ENCODE measurements at places on chromosomes 2 and 18.
A peak's percentile ranks its signal among the peaks of the same experiment; 100 is the strongest.

DNA sequence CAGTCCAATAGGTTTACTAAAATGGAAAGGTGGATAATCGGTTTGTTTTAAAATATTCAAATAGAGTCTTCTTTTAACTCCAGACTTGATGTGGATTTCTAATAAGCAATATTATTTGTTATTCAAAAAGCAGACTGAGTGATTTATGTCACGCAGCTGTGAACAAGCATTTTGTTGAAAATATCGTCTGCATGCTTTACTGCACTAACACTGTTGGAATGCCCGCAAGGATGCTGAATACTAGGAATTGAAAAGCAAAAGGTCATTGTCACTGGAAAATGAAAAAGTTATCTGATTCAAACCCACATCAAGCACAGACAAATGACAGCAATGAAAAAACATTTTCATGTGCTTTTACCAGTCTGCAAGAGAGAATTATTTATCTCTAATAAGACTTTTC is 31.1 kb downstream of the CHN1 start:
- no peak overlapping the region for H3K4me3 ChIP-seq
- DNase-seq = peak; percentile 83
- no peak overlapping the region for H3K27ac ChIP-seq
- H3K4me1 ChIP-seq = peaks cover 7% of the 10 kb centered on the region
- H3K27me3 ChIP-seq = no peaks in the 10 kb centered on the region

GRCh38 chr2:44620189-44620990 is 258.6 kb downstream of the CAMKMT start:
- no peak for DNase-seq
- no peaks in the 10 kb centered on the region for H3K27me3 ChIP-seq
- H3K4me3 ChIP-seq = no peak overlapping the region
- H3K4me1 ChIP-seq = no peaks in the 10 kb centered on the region

DNA sequence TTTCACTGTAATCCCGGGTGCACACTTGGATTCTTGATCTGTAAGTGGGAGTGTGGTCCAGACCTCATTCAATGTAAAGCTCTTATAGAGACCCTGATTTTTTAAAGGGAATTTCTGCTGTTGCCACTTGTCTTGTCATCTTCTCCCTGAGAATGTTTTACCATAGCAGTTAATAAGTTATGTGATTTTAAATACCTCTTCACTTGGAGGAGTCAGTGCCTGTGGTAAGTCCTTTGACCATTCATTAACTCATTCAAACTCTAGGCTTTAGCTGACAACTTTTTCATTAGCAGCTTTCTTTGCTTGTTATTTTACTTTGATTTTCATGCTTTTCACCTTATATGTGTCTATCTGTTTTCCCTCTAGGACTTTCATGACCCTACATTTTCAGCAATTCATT is 51.3 kb downstream of the FMNL2 start:
- no peaks in the 10 kb centered on the region for H3K27me3 ChIP-seq
- H3K27ac ChIP-seq = no peak overlapping the region
- H3K4me1 ChIP-seq = no peaks in the 10 kb centered on the region
- H3K36me3 ChIP-seq = no peaks in the 10 kb centered on the region
- no peak overlapping the region for H3K4me3 ChIP-seq
- no peak for DNase-seq

- no peaks in the 10 kb centered on the region for H3K4me1 ChIP-seq
- DNase-seq = no peak
- no peak overlapping the region for H3K27ac ChIP-seq
- no peaks in the 10 kb centered on the region for H3K27me3 ChIP-seq
- H3K4me3 ChIP-seq = no peak overlapping the region
Measured at GRCh38 chr2:150219861-150220260, 267.6 kb downstream of the RND3 start.
